ENCODE measurements at places on chromosomes 16 and 17.

DNA sequence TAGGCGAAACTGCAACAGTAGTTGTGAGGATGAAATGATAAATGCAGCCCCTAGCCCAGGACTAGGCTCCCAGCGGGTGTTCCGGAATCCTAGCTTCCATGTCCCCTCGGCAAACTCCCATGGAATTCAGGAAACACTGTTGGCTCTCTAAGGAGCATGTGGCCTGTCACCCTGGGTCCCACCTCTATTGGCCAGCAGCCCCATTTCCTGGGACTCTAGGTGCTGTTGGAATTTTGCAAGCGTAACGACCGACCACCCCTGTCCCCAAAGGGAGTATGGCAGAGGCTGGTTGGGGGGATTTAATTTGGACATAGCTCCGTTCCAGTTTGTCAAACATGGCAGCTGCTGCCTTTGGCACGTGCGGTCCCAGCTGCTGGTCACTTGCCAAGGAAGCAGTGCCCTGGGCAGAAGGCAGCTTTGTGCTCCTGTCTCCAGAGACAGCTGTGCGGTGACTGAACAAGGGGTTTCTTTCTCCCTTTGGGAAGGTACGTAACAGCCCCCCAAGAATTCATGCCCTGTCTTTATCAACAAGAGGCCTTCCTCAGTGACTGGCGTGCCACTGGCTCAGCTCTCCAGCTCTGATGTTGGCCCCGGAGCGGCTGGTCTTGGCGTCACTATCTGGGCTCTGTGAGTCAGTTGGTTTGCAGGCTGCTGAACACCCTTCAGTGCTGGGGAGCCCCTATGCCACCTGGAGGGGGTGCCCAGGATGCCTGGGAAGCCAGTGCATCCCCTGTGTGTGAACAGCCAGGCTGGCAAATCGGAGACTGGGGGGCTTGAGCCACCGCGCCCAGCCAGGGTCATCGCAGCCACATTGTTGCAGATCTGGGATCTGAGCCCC is 235.2 kb upstream of the TNRC6C start:
- DNase-seq: no peak

DNA sequence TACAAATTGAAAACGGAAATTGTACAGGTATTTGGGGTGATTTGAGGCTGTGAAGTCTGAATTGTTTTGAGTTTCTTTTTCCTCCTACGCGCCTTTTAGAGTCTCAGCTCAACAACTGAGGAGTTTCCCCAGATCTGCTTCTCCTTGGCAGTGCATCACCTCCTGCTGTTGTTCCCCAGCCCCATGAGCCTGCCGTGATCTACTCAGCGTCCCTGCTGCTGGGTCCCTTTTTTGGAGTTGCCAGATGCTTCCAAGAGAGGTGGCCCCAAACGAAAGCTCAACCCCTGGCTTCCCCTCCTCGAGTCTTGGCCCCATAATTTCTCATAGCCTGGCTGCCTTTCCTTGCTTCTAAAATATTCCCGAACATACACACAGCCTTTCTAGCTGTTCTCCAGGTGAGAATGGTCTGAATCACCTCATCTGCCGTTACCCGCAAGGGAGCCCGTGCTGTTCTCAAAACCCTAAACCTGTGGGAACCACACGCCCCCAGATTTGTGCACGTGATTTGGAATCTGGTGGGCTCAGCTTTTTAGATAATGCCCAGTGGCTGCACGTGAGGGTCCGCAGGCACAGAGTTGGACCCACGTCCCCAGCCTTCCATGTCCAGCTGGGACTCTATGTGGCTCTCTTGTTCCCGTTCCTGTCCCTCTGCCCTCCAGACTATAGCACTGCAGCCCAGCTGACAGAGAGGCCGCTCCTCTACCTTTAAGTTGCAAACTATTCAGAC is 179.1 kb upstream of the CHMP6 start:
- no peak for DNase-seq

GRCh38 chr17:7915179-7915610 is 894 bp downstream of the RNF227 start:
- DNase-seq: no peak

DNA sequence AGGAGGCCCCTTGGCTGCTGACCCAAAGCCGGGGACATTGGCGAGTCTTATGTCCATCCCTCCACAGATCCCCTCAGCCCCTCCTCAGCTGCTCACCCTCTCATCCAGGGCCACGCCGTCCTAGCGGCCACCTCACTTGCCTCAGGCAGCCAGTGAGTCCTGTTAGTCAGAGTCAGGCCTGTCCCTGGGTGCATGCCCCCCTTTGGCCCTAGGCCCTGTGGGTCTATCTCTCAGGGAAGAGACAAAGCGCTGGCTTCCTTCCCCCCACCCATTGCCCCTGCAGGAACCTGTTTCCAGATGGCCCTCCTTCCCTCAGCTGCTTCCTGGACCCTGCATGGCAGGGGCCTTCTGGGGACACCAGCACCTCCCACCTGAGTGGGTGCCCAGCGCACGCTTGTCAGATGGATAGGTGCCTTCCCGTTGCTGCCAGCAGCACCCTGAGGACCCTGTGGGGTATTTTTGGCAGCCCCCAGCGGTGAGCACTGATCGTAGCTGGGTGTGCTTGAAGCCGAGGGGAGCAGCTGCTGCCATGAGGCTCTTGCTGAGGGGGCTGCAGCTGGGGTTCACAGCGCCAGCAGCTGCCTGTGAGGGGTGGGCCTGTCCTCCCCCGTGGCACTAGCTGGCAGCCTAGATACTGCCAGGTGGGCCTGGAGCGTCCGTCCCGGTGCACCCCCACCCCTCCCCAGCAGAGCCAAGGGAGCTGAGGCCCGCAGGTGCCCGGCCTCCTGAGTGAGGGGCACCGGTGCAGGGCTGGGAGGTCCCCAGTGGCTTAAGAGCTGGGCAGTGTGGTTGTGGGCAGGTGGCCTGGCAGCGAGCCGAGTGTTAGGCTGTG is 8.4 kb downstream of the DBNDD1 start:
- no peak for DNase-seq

- no peak for DNase-seq
Observed at GRCh38 chr17:59333836-59334235, 2.4 kb downstream of the YPEL2 start.

All from iPS DF 19.7 (cell line).